Keratinocyte (primary cell): ENCODE measurements at places on chromosomes 11 and 22. TPM values are rescaled to one million over a fixed set of nuclear protein-coding genes. Genes with fewer than 3 reads are reported as not detected.

GRCh38 chr22:46486996-46487717 is 50.3 kb downstream of the CELSR1 start:
- H3K4me3 ChIP-seq = no peak overlapping the region
- H3K4me1 ChIP-seq = peaks cover 26% of the 10 kb centered on the region
- H3K36me3 ChIP-seq = no peaks in the 10 kb centered on the region
- DNase-seq = no peak
- no peak overlapping the region for H3K27ac ChIP-seq
- no peaks in the 10 kb centered on the region for H3K27me3 ChIP-seq

DNA sequence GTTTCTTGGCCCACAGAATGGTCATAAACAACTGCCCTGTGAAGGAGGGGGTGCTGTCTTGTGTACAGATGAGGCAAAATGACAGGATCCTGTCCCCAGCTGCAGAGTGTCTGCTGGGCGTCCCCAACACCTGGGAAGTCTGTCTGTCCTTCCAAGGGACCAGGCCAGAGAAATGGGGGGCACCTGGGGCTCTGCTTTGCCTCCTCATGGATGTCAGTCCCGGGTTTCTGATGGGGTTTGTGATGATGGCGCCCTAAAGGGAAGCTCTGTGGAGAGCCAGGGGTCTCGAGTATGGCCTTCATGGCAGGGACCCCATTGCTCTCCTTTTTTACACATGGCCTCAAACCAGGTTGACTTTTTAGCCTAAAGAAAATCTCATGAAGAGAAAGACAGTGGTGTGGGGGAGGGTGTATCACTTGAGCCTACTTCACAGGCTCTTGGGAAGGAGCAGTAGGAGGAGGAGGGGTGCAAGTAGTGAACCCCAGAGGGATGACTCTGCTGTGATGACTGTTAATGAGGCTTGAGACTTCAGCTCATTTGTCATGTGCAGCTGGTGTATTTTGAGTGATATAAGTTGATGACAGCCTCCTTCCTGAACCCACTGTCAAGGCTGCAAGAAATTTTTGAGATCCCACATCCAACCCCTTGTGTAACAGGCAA is 40.6 kb upstream of the TUB start:
- H3K36me3 ChIP-seq = no peaks in the 10 kb centered on the region
- no peaks in the 10 kb centered on the region for H3K4me1 ChIP-seq
- H3K4me3 ChIP-seq = no peak overlapping the region

DNA sequence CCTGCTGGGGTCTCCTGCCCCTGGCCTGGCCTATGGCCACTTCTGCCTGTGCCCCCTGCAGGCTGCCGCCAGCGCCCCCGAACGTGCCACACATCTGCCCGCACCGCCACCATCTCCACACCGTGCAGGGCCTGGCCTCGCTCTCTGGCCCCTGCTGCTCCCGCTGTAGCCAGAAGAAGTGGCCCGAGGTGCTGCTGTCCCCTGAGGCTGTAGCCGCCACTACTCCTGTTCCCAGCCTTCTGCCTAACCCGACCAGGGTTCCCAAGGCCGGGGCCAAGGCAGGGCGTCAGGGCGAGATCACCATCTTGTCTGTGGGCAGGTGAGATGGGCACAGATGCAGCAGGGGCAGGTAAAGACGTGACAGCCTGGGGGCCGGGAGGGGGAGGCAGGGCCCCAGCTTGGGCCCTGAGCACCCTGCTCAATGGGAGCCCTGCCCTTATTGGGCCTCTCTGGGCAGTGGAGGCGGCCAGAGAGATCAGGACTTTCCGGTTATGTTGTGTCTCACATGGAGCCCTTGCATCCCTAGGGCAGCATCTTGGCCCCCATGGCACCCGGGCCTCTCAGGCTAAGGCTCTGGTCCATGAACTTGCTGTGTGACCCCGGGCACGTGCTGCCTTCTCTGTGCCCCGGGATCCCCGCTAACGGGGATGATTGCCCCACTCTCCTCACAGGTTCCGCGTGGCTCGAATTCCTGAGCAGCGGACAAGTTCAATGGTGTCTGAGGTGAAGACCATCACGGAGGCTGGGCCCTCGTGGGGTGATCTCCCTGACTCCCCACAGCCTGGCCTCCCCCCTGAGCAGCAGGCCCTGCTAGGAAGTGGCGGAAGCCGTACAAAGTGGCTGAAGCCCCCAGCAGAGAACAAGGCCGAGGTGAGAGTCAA is 18.5 kb downstream of the RELT start:
- DNase-seq = no peak
- H3K27me3 ChIP-seq = no peaks in the 10 kb centered on the region
- no peak overlapping the region for H3K27ac ChIP-seq
- H3K4me1 ChIP-seq = peaks cover 18% of the 10 kb centered on the region
- H3K4me3 ChIP-seq = no peak overlapping the region

- DNase-seq = no peak
- no peaks in the 10 kb centered on the region for H3K36me3 ChIP-seq
- no peak overlapping the region for H3K4me3 ChIP-seq
These were observed 31.0 kb downstream of the FBLN1 start for GRCh38 chr22:45533703-45534102.

DNA sequence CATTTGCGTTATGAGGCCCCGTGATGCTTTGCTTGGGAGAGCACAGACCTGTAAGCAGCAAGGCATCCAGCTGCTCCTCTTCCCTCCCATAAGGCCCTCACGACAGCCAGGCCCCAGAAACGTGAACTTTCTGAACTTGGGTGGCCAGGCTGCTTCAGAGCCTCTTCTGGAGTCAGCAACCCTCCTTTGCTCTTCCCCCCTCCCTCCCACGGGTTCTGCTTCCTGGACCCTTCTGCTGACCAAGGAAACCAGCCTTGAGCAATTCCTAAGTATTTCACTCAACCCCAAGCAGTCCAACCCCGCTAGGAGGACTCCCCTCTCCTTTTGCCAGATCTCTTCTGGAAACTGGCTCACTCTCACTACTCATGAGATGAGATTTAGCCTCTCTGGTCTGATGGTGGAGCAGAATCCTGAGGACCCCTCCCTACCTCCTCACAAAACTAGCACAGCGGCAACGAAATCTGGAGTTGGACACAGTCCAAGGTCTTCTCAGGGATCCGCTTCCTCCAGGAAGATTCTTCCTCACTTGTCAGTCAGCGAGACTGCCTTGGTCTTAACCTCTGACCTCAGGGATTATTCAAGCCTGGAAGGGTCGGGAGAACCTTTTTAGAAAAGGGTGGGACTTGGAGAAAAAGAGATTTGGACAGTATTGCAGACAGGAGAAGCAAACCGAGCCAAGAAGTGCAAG is 86.2 kb downstream of the UBASH3B start:
- H3K4me1 ChIP-seq = no peaks in the 10 kb centered on the region
- H3K27me3 ChIP-seq = no peaks in the 10 kb centered on the region
- DNase-seq = no peak
- H3K4me3 ChIP-seq = no peak overlapping the region
- no peak overlapping the region for H3K27ac ChIP-seq

DNA sequence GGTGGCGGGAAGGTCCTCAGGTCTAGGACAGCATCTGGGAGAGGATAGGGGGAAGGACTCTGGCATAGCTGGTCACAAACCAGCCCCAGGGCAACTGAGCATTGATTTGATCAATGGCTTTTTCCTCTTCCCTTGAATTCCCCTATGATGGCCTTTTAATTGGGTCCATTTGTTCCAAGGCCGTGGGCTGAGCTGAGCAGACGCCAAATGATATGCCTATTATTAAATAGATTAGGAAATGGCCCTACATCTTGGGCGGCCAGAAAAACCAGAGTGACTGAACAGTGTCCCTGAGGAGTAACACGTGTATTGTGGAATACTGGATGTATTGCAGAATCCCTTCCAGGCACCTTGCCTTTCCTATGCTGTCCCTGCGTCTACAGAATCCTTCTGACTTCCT is 26.7 kb upstream of the P2RY6 start:
- H3K27ac ChIP-seq = no peak overlapping the region
- no peak for DNase-seq
- no peaks in the 10 kb centered on the region for H3K27me3 ChIP-seq
- no peaks in the 10 kb centered on the region for H3K36me3 ChIP-seq
- H3K4me3 ChIP-seq = no peak overlapping the region

DNA sequence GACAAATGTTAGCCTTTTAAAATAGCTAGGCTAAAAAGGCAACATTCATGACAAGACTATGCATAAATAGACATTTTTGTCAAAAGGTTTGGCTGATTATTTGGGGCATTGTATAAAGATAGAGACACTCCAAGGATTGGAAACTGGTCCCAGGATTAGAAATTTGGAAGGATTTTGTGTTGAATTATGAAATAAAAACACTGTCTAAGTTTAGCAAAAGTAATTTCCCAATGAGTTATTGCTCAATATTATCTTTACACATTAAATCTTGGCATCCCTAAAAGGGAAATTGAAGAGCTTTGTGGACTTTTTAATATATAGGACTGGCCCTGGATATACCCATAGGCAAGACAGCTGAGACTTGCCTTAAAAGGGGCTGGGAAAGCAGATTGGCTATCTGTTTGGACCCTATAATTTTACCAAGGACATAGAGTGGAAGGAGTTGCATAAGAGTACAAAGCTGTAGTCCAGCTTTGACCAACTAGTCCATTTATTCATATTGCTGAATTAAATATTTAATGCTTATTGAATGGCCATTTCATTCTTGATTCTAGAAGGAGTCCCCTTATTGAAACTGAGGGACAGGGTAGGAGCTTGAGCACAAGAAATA is 382.7 kb downstream of the METTL15 start:
- DNase-seq = no peak
- no peaks in the 10 kb centered on the region for H3K4me1 ChIP-seq
- no peak overlapping the region for H3K27ac ChIP-seq
- no peaks in the 10 kb centered on the region for H3K36me3 ChIP-seq
- no peaks in the 10 kb centered on the region for H3K27me3 ChIP-seq

DNA sequence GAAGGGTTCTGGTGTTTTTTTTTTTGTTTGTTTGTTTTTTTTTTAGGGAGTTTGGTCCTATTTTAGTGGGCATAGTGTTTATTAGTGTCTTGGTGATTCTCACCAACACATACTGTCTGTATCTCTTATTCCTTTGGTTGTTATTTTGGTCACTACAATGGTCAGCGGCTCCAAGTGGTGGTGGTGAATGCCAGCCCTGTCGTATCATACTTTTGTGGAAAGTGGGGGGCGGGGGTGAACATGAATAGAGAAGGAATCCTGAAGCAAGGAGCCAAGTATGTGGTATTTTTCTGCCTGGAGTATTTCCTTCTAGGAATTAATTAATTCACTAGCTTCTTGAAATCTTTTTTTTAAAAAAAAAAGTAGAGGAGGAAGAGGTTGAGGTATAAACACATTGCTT is 79.6 kb downstream of the GRK3 start:
- DNase-seq = no peak
- no peaks in the 10 kb centered on the region for H3K4me1 ChIP-seq
- no peak overlapping the region for H3K4me3 ChIP-seq
- H3K27ac ChIP-seq = no peak overlapping the region

GRCh38 chr11:18245396-18245795 is 3.1 kb downstream of the SAA2 start:
- no peaks in the 10 kb centered on the region for H3K36me3 ChIP-seq
- no peak overlapping the region for H3K4me3 ChIP-seq
- peaks cover 2% of the 10 kb centered on the region for H3K4me1 ChIP-seq
- no peaks in the 10 kb centered on the region for H3K27me3 ChIP-seq
- DNase-seq = no peak
- H3K27ac ChIP-seq = no peak overlapping the region

GRCh38 chr11:60899977-60900376 is 6.4 kb downstream of the PRPF19 start:
- H3K27ac ChIP-seq = no peak overlapping the region
- peaks cover 41% of the 10 kb centered on the region for H3K36me3 ChIP-seq
- no peak for DNase-seq
- H3K4me1 ChIP-seq = peaks cover 5% of the 10 kb centered on the region
- H3K4me3 ChIP-seq = no peak overlapping the region

- no peak overlapping the region for H3K27ac ChIP-seq
- H3K4me1 ChIP-seq = no peaks in the 10 kb centered on the region
- no peak for DNase-seq
- no peaks in the 10 kb centered on the region for H3K27me3 ChIP-seq
- no peak overlapping the region for H3K4me3 ChIP-seq
- peaks cover 74% of the 10 kb centered on the region for H3K36me3 ChIP-seq
These were observed 21.7 kb downstream of the CTTN start for GRCh38 chr11:70420008-70420464.

DNA sequence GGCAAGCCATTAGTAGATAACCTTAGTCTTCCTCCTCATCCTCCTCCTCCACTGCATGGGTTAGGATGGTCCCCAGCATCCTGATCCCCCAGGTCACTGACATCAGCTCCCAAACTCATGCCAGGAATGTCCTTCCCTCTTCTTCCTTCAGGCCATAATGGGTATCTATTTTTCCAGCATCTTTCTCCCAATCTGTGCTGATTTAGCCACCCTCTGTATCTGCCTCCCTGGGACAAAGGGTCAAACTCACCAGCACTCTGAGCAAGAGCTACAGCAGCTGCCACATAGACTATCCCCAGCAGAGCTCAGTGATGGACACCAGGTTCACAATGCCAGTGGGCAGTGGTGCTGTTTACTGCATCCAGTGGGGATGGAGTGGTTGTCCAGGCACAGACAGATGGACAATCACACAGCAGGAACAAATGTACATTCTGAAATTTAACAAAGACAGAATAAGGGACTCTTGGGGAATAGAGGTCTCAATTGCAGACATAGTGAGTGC is 115.2 kb upstream of the TOP3B start:
- H3K36me3 ChIP-seq = no peaks in the 10 kb centered on the region
- no peak for DNase-seq
- no peak overlapping the region for H3K27ac ChIP-seq
- H3K4me3 ChIP-seq = no peak overlapping the region

DNA sequence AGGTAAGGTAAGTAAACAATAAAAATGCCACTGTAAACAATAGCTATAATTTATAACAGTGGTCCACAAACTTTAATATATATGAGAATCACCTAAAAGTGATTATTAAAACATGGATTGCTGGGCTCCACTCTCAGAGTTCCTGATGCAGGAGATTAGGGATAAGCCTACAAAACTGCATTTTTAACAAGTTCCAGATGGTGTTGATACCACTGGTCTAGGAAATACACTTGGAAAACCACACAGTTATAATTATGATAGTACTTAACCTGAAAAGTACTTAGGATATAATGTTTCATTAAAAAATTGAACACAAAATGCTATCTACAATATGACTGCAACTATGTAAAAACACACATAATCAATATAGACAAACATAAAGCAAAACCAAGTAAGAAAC is 20.4 kb downstream of the FCHSD2 start:
- H3K4me1 ChIP-seq = no peaks in the 10 kb centered on the region
- no peak for DNase-seq
- H3K4me3 ChIP-seq = no peak overlapping the region
- no peak overlapping the region for H3K27ac ChIP-seq
- H3K36me3 ChIP-seq = no peaks in the 10 kb centered on the region

The OR52K2 gene
- not detected in 3 replicates for polyA plus RNA-seq

The PRR14L gene
- 12.3 to 14.0 TPM (median 13.6 TPM) in 3 replicates for polyA plus RNA-seq

The SRRD gene
- 30.2 to 45.0 TPM (median 33.0 TPM) in 3 replicates for polyA plus RNA-seq

The FADS3 gene
- 33.9 to 112 TPM (median 38.7 TPM) in 3 replicates for polyA plus RNA-seq

The OR5A1 gene
- polyA plus RNA-seq = not detected in 3 replicates

The GDPD4 gene
- polyA plus RNA-seq = not detected in 3 replicates
